CD4-positive, alpha-beta T cell treated with Interleukin-12 subunit alpha and Interleukin-12 subunit beta, for 1 hour (primary cell): ENCODE measurements at places on chromosomes 5 and 9.

- DNase-seq, result no peak
Observed at GRCh38 chr9:137168573-137168903, 1.3 kb downstream of the LRRC26 start.

GRCh38 chr9:92003308-92004044 lies 53.4 kb upstream of the ROR2 start:
- DNase-seq, result no peak

DNA sequence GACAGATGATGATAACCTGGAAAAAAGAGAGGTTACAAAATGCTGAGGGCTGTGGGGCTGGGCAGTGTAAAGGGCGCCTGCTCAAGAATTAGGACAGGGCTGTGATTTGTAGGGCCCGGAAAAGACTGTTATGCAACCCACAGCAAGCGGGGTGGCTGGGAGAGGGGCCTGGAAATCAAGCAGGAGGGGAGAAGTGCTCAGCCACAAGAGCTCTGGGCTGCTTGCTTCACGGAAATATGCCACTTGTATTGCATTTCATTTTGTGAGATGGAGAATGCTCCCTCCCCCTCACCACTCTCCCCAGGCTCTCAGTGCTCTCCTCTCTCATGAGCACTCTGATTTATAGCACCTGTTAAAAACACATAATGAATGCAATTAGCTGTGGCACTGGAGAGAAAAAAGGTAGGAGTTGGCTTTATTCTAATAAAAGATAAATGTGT lies 8.4 kb upstream of the HAND1 start:
- no peak for DNase-seq

DNA sequence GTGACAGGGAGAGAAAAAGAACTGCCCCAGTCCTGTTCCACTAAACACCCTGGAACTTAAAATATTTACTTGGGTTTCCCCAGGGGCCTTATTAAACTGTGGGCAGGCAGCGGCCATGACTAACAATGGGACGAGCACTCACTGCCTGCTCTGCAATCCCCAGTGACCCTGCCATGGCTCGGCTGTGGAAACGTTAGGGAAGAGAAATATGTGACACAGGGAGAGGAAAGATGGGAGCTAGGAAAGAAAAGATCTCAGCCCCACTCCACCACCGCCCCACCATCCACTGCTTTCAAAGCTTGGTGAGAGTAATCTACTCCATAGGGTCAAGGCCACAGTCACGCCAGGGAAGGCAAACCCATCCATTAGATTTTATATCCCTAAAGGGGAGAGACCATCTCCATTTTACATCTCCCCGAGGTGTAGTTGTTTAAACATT lies 117.6 kb downstream of the EFNA5 start:
- no peak for DNase-seq

- no peak for DNase-seq
Observed at GRCh38 chr9:114771889-114772288, 34.0 kb downstream of the TNFSF15 start.

DNA sequence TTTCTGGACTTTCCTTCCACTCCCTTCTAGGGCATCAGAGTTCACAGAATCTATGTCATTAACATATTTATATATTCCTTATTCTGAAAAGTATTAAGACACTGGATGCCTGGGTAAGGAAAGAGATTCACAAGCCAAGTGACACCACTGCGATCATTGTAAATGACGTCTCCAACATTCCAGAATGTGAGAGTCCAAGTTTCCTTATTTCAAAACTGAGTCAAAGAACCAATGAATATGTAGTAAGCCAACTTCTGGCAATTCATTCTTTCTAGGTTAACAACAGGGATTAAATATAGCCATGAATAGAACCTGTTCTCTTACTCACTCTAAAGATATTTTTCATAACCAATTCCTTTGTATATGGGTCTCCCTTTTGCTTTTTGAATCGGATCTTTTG lies 18.1 kb downstream of the RAI14 start:
- DNase-seq, result no peak

GRCh38 chr5:53080271-53080670 lies 29.3 kb downstream of the MOCS2 start:
- no peak for DNase-seq

DNA sequence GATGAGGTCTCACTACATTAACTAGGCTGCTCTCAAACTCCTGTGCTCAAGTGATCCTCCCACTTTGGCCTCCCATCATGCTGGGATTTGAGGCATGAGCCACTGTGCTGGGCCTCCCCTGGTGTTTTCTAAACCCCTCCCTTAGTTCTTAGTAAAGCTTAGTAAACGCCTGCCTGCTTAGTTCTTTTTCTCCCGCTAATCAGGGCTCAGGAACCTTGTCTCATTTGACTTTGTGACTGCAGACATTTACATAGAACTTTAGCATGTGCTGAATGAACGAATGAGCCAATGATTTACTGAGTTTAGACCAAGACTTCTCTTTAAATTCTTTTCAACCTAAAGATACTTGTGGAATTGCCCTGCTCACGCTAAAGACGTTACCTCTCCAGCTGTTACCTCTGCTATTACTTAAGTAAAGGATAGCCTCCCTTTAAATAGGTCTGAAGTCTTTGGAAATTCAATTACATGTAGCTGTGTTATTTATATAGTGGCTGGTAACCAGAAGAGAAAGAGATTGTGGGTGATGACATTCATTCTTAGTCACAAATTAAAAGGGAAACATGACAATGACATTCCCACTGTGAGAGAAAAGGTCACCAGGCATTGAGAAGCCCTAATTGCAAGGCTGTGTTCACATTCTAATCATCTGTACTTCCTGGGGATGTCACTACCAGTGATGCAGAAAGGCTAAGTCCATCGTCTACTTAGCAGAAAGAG lies 18.6 kb upstream of the SUSD1 start:
- DNase-seq, result no peak

GRCh38 chr5:14801792-14802191 lies 69.8 kb downstream of the ANKH start:
- DNase-seq, result no peak

DNA sequence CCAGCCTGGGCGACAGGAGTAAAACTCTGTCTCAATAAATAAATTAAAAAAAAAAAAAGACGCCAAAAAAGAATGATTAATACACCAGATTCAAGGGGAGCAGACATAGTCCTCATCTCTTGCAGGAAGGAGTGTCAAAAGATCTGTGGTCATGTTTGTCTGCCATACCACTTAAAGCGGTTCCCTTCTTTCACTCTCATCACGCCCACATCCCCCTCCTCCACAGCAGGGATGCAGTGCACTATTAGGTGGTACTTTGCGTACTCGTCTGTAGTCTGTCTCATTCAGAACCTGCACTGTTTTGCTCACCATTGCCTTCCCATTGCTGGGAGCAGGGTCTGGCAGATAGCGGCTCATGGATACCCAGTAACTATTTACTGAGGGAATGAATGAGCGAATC lies 11.2 kb downstream of the CDHR2 start:
- no peak for DNase-seq

DNA sequence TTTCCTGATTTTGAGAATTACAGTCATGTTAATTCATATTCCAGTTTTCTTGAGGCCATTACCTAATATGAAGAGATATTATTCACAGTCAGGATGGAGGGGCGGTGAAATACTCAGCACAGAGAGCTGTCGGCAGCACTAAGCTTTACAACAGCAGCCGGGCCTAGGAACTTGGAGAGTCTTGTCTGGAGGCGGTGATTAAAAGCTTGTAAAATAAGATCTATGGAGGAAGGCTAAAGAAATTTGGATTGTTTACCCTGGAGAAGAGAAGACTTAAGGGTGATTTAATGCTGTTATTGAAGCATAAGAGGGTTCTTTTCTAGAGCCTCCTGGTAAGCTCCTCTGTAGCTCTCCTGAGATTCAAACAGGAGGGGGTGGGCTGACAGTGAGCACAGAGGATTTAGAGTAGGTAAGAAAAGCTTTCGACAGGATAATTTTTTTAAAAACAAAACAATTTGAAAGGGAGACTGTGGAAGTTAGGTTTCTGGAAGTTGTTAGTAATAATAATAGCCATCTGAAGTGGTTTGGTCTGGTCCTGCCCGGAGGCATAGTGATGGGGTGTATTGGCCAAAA lies 406.3 kb upstream of the ADAMTSL1 start:
- DNase-seq, result no peak

- no peak for DNase-seq
Observed at GRCh38 chr5:136981936-136982335, 517.2 kb downstream of the SPOCK1 start.

GRCh38 chr5:1850324-1851154 lies 32.2 kb downstream of the IRX4 start:
- DNase-seq, result no peak

- DNase-seq, result peak; percentile 72
Observed at GRCh38 chr9:83706676-83707517, 861 bp downstream of the UBQLN1 start.

GRCh38 chr9:136251264-136252115 lies 5.9 kb upstream of the QSOX2 start:
- no peak for DNase-seq

DNA sequence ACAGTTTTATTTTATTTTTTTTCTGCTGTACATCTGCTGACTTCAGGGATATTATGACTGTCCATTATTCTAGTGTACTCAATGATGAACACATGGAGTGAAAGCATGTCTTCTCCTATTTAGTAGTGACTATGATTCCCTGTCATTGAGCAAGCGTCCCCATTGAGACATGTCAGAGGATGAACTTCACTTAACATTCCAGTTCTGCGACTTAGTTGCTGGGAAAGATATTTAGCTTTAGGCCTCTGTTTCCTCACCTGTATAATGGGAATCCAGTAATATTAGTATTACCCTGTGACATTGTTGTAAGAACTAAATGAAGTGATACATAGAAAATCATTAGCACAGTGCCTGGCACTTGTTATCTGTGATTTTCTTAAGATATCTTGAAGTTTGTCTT lies 144.8 kb upstream of the DHFR start:
- DNase-seq, result no peak

- no peak for DNase-seq
Observed at GRCh38 chr9:90261698-90262097, 380.9 kb downstream of the DIRAS2 start.

- DNase-seq, result no peak
Observed at GRCh38 chr5:115983519-115983918, 21.2 kb downstream of the LVRN start.

DNA sequence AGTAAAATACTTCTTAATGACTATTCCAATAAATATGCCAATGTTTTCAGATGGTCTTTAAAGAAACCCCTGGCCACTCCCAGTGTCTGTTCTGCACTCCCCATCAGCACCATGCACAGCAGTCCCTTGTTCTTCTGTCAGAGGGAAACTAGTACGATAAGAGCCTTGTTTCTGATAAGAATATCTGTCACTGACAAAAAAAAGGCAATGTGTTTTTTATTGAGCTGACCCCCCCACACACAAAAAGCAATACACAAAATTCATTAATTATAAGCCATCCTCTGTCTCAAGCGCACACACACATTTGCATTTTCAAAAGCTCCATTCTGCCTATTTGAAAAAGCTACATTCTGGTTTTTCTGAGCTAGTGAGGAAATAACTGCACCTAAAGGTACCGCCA lies 119.1 kb downstream of the ENC1 start:
- no peak for DNase-seq

- no peak for DNase-seq
Observed at GRCh38 chr9:97924386-97924785, 2.1 kb upstream of the TRMO start.

GRCh38 chr9:18385696-18386490 lies 88.1 kb upstream of the ADAMTSL1 start:
- DNase-seq, result no peak

DNA sequence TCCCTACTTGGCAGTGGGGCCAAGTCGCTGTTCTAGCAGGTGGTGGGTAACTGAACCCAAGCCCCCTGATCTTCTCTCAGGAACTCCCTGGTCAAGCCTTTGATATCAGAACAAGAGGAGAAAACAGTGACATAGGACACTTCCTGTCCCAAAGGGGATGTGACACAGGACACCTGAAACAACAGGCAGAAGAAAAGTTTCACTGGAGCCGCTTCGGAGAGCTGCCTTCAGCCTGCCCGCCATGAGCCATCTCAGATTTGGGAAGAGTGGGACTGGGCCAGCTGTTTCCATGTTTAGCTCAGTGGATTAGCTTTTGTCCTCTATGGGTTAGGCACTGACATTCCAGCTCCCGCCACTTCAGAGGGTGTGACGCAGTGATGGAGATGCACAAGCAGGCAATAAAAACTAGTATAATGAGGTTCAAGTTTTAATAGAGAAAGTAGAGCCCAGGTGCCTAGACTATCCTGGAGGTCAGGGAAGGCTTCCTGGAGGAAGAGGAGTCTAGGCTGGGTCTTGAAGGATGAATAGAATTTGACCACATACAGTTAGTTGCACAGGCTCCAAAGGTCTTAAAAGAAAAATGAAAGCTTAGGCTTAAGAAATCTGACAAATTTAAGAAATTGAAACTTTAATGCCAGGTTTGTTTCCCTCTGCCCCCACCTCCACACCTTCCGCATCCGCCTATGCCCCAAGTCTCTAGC lies 104.1 kb upstream of the SPRY4 start:
- no peak for DNase-seq

DNA sequence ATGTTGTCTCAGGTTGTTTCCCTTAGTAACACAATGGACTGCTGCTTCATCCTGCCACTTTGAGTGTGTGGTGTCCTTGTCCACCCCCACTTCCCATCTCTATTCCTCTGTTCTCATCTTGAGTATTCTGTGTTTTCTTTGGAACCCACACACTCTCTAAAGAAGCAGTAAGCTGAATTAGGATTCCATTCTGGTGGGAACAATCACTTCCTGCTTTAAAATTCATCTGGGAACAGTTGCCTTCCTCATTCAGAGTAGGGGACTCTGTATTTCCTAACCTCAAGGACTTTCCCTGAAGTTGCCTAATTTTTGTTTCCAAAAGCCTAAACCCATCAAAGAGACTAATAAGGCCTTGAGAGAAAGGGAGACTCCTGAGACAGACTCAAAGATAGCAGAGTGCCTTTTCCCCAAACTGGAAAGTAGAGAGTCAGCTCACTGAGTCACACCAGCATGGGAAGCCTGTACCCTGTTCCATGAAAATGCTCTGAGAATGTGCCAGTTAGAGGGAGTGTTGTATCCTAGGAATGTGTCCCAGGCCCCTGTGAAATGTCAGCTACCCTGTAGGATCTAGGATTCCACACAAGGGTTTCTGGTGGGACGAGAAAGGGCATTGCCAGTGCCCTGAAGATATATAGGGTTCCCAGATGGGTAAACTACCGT lies 63.6 kb downstream of the CCDC192 start:
- DNase-seq, result no peak

DNA sequence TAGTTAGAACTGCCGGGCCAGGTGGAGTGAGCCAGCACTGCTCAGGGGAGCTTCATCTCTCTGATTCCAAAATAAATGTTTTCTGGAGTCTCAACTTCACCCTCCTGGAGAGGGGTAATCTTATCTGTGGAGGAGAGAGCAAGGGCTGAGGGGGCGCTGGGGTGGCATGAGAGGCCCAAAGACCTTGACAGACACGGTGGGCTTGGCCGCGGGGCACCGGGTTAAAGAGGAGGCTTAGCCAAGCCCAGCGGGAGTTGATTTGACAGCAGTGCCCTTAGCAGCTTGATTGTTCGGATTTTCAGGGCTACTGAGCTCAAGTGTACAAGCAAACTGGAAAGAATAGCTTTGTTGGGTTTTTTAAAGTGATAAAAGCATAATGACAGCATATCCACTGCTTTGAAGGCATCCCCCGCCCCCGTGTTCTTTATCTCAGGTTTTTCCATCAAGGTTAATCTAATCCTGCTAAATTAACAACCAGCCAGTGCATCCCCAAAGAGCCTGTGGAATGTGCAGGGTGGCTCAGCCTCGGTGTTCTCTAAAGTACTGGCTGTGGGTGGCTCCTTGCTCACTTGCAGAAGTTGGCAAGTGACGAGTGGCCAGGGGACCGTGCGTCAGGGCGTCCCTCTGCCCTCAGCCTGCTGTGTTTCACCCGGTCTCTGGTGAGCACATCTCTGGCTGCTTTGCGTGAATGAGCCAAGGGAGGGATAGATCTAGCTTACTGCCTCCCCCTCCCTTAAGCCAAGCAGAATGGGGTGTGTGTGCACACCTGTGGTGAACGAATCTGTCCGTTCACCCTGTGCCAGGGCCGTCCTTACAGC lies 5.5 kb downstream of the QRFP start:
- no peak for DNase-seq
